Ureter (tissue), 1 donor: ENCODE measurements at places on chromosomes 2 and 18. TPM values are rescaled to one million over a fixed set of nuclear protein-coding genes. Genes with fewer than 3 reads are reported as not detected.

C1D gene
- 14.2 TPM for total RNA-seq

CPLX4 gene
- not detected for total RNA-seq

POTEJ gene
- not detected for total RNA-seq

DCTN1 gene
- total RNA-seq, result 143 TPM

FECH gene
- total RNA-seq, result 13.7 TPM

MTERF4 gene
- total RNA-seq, result 37.6 TPM

AQP4 gene
- 0.23 TPM for total RNA-seq

POTEE gene
- 0.29 TPM for total RNA-seq

KIAA1328 gene
- 19.0 TPM for total RNA-seq

CNGA3 gene
- total RNA-seq, result not detected

SCN9A gene
- total RNA-seq, result 3.1 TPM

IL1RN gene
- total RNA-seq, result 80.2 TPM

GALNT5 gene
- 0.29 TPM for total RNA-seq

YES1 gene
- 42.0 TPM for total RNA-seq

ITGB6 gene
- 96.3 TPM for total RNA-seq

EMX1 gene
- total RNA-seq, result not detected

CGREF1 gene
- 1.9 TPM for total RNA-seq

KLHL14 gene
- total RNA-seq, result 0.29 TPM

CTAGE1 gene
- not detected for total RNA-seq

IL36RN gene
- not detected for total RNA-seq

LINC00305 gene
- not detected for total RNA-seq

CD8B2 gene
- total RNA-seq, result 0.65 TPM

ABHD1 gene
- 0.78 TPM for total RNA-seq

SNORC gene
- total RNA-seq, result 7.3 TPM

SETBP1 gene
- 51.0 TPM for total RNA-seq

ZC3H6 gene
- total RNA-seq, result 18.9 TPM
